T follicular helper cell (primary cell): ENCODE measurements at places on chromosomes 6 and 20.

DNA sequence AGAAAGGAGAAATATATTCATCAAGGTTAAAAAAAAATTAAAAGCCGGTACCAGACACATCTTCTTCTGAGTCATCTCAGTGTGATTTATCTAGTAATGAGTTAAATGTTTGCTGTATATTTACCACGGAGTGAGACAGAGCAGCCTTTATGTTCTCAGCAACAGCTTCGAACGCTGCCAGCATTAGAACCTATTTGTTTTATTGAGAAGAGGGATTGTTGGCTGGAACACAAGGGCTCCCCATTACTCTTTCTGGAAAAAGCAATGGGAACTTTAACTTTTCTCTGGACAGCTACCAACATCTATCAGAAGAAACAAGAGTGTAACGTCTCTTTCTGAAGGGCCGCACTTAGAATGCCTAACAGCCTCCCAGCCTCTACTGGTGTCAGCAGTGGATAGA is 105.3 kb upstream of the TAB2 start:
- no peak for DNase-seq

DNA sequence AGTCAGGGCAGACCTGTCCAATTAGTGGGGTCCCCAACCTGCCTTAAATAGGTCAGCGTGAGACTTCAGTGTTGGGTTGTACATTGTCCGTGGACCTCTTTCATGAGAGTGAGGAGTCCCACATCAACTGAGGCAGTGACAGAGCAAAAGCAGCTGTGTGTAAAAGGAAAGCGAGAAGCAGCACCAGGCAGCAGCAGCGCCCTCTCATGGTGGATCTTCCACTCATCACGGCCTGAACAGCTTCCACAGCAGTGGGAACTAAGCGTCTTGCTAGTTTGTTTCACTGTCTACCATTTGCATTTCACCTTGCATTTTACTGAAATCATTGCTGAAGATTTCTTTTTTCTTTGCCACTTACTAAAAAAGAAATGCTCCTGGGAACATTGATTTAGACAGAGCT is 333.8 kb downstream of the PKHD1 start:
- DNase-seq = no peak

- no peak for DNase-seq
Measured at GRCh38 chr6:152330961-152331360, 306.2 kb downstream of the SYNE1 start.

GRCh38 chr6:170162775-170163404 is 128.0 kb downstream of the DLL1 start:
- DNase-seq = no peak

GRCh38 chr6:47239546-47239945 is 70.2 kb downstream of the TNFRSF21 start:
- no peak for DNase-seq

- no peak for DNase-seq
Measured at GRCh38 chr6:92377137-92377536, 1042.2 kb downstream of the EPHA7 start.

- DNase-seq = no peak
Measured at GRCh38 chr20:38406476-38406875, 28.7 kb downstream of the SNHG17 start.

- no peak for DNase-seq
Measured at GRCh38 chr6:95501032-95501904, 76.1 kb upstream of the MANEA start.

DNA sequence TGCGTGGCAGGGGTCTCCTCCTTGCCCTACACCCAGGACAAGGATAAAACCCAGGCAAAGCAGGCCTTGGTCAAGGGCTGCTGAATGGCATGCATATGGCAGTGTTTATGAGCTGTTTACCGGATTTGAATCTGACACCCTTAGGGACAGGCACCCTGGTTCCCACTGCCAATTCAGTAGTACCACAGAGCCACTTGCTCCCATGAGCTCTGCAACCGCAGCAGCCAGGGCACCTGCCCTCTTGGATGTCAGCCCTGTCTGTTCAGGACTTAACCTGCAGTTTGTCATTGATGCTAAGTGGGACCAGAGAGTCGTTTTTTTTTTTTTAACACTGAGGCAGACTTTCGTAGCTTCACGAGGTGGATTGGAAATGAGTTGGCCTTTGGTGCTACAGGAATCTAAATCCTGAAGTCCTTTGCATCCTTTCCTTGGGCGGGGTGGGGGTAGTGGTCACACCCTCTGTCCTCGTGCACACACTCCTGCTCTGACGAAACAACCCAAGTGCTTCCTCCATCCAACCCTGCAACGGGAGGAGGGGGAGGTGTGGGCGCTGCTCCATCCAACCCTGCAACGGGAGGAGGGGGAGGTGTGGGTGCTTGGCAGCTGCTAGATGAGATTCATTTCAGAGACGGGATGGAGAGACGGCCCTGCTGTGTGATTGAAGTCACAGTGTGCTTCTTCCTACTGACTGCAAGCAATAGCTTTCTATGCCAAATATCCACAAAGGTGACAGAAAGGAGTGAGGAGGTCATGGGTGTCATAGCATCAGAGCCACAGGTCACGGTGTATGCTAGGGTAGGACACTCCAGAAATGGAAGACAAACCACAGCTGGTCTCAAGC is 166.5 kb downstream of the SMOC2 start:
- DNase-seq = no peak

GRCh38 chr6:53432318-53433161 is 83.8 kb upstream of the ELOVL5 start:
- DNase-seq = no peak

DNA sequence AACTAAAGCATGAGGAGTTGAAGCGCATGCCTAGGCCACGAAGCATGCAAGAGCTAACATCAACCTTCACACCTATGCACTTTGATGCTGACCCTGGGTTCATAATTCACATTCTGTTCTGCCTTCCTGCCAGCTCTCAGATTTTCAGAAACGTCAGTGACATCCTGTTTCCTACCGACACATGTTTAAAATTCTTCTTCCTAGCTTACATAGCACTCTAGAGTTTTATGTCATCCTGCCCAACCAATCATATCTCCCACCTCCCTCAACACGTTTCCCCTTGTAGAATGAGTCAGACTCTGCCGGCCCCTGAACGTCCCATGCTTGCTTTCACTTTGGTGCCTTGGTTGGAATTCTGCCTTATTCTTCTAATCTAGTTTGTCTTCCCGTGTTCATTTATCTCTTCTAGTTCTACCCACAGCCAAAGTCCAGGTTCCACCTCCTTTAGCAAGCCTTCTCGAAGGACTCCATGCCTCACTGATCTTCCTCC is 97.2 kb upstream of the MAP7 start:
- peak; percentile 40 for DNase-seq

DNA sequence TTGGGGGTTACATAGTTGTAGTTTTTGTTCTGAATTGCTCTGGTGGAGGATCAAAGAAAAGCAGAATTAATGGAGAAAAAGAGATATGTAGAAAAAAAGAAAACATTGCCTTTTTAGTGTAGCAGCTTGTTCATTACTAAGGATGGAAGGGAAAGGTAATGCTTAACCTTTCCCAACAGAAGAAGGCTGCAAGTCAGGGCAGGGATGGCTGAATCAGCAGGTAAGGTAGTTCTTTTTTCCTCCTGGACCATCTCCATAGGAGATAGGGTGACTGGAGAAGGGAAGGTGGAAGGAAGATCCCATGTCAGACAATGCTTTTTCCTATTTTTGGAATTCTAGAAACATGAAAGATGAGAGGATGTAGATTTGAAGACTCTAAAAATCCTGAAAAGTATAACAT is 79.4 kb upstream of the SUPT3H start:
- DNase-seq = no peak

GRCh38 chr6:127907960-127908640 is 7.2 kb upstream of the THEMIS start:
- no peak for DNase-seq

- no peak for DNase-seq
Measured at GRCh38 chr6:11284996-11285395, 52.5 kb upstream of the NEDD9 start.

GRCh38 chr20:50358971-50359370 is 151.2 kb upstream of the PTPN1 start:
- no peak for DNase-seq

GRCh38 chr6:134171517-134171916 is 119.1 kb upstream of the SLC2A12 start:
- DNase-seq = no peak

DNA sequence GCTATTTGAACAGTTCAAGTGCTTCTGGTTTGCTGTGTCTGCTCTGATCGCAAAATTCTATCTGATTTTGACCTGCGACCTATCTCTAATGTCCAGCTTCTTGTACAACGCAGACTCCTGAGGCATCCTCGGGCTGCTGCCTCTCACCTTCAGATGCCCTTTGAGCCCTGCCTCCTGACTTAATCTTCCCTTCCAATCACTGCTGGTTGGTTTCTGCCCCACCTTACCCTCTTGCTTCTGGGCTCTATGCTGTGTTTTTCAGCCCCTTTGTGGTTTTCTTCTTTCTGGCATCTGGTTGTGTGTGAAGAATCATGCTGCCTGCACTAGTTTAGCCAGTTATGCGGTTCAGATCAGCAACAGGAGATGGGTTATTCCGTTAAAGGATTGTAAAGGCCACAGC is 131.2 kb upstream of the THEMIS start:
- no peak for DNase-seq

DNA sequence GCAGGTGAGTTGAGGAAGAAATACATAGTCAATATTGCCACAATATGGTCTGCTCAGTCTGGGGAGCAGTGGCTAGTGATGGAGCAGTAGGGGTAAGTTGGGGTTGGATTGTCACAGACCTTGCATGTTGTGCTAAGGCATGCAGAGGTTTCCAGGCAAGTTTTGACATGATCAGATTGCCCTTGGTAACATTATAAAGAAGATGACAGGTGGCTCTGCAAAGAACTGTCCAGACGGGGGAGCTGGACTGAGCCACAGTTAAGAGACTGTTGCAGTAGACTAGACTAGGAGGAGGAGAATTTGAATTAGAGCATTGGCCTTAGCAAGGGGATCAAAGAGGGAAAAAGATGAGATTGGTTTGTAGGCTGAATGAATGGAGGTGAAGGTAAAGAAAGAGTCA is 23.4 kb downstream of the ATRN start:
- DNase-seq = no peak

GRCh38 chr6:140317950-140318349 is 943.5 kb upstream of the CITED2 start:
- DNase-seq = no peak

GRCh38 chr20:4973330-4974097 is 27.8 kb downstream of the SLC23A2 start:
- DNase-seq = no peak

- DNase-seq = no peak
Measured at GRCh38 chr20:38226553-38226952, 34.0 kb downstream of the KIAA1755 start.

- no peak for DNase-seq
Measured at GRCh38 chr6:49423817-49424216, 39.2 kb downstream of the MMUT start.

DNA sequence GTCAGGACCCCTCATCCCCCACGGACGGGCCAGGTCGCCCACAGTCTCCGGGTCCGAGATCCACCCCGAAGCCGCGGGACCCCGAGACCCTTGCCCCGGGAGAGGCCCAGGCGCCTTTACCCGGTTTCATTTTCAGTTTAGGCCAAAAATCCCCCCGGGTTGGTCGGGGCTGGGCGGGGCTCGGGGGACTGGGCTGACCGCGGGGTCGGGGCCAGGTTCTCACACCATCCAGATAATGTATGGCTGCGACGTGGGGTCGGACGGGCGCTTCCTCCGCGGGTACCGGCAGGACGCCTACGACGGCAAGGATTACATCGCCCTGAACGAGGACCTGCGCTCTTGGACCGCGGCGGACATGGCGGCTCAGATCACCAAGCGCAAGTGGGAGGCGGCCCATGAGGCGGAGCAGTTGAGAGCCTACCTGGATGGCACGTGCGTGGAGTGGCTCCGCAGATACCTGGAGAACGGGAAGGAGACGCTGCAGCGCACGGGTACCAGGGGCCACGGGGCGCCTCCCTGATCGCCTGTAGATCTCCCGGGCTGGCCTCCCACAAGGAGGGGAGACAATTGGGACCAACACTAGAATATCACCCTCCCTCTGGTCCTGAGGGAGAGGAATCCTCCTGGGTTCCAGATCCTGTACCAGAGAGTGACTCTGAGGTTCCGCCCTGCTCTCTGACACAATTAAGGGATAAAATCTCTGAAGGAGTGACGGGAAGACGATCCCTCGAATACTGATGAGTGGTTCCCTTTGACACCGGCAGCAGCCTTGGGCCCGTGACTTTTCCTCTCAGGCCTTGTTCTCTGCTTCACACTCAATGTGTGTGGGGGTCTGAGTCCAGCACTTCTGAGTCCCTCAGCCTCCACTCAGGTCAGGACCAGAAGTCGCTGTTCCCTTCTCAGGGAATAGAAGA is 978 bp downstream of the HLA-A start:
- no peak for DNase-seq

DNA sequence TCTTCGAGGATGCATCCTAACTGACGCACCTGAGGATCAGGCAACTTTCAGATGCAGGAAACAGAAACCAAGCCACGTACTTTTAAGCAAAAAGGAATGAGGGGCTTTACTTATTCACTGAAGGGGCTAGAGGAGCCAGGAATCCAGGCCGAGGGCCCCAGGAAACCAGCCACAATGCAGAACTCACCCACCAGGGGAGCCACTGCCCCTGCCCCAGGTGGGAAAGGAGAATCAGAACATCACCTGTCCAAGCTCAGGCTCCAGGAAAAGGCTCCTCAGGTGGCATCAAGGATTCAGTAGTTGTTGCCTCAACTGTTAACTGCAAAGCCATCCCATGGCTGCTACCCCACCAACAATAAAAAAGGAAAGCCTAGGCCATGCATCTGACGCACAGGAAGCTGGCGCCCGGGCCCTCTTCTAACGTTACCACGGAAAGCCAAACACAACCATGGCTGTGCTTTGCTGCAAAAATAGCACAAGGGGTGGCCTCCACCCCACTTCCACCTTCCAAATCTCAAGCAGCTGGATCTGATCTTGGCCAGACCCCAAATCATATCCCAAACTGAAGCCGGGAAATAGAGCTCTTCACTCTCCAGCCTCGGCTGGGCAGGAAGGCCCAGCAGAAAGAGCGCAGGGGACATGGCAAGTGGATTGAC is 121.0 kb downstream of the PREX1 start:
- DNase-seq = no peak

GRCh38 chr6:48071833-48072232 is 39.2 kb downstream of the PTCHD4 start:
- no peak for DNase-seq
